ENCODE measurements at places on chromosomes 7 and 10.
A peak's percentile ranks its signal among the peaks of the same experiment; 100 is the strongest.

GRCh38 chr10:106911096-106911495 lies 253.4 kb downstream of the SORCS1 start:
- no peak for DNase-seq

GRCh38 chr10:34384372-34384771 lies 430.7 kb downstream of the PARD3 start:
- DNase-seq, result no peak

DNA sequence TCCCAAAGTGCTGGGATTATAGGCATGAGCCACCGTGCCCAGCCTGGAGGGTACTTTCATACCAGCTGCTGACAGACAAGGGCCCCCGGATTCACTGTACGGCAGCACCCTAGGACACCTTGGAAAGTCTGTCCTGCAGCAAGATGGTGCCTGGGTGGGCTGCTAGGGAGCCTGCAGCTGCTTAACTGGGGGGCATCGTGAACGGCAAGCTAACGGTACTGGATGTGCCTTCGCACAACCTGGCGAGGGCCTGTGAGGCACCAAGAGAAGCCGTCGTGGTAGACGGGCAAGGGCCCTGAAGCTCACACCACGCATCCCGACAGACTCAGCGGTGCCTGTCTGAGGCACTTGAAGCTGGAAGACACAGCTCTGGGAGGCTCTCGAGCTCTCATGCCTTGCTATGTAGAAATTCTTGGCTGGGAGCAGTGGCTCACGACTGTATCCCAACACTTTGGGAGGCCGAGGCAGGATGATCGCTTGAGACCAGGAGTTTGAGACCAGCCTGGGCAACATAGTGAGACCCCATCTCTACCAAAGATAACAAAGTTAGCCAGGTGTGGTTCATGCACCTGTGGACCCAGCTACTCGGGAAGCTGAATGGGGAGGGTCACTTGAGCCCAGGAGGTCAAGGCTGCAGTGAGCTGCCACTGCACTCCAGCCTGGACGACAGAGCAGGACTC lies 9.4 kb downstream of the BRAT1 start:
- no peak for DNase-seq

GRCh38 chr10:102121739-102122372 lies 1.7 kb upstream of the LDB1 start:
- DNase-seq, result no peak

DNA sequence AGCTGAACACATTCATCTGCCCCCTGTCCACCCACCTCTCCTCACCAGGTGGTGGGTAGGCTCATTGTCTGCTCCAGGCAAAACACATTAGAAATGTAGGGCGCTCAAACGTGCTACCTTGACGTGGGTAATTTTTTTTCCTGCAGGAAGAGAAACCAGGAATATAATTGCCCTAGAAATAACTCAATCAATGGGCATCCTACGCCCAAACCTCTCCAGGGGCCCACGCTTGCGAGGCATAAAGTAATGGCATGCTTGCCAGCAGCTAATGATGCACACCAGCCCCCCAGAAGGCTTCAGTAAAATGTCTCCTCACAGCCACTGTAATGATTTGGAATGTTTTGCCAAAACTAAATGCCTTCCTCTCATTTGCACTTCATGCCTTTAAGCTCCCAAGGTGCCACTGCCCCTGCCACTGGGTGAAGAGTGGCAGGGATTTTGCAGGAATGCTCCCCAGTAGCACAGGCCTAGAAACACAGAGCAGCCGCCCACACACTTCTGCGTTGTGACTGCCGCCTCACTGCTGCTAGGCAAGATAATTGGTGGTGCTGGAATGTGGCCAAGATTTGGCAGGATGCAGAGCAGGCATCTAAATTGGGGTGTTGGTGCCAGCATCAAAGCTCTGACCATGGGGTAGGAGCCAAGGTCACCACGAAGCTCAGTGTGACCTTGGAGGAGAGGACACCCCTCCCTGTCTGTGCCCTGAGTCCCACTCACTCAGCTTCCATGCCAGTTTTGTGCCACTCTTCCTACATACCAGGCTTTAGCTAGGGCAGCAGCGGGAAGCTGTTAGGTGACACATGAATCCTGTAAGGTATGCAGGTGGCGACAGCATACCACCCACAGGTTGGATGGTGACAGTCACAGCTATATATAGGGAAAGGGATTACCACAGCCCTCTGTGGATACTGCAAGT lies 48.7 kb upstream of the PPP1R3C start:
- DNase-seq, result no peak

DNA sequence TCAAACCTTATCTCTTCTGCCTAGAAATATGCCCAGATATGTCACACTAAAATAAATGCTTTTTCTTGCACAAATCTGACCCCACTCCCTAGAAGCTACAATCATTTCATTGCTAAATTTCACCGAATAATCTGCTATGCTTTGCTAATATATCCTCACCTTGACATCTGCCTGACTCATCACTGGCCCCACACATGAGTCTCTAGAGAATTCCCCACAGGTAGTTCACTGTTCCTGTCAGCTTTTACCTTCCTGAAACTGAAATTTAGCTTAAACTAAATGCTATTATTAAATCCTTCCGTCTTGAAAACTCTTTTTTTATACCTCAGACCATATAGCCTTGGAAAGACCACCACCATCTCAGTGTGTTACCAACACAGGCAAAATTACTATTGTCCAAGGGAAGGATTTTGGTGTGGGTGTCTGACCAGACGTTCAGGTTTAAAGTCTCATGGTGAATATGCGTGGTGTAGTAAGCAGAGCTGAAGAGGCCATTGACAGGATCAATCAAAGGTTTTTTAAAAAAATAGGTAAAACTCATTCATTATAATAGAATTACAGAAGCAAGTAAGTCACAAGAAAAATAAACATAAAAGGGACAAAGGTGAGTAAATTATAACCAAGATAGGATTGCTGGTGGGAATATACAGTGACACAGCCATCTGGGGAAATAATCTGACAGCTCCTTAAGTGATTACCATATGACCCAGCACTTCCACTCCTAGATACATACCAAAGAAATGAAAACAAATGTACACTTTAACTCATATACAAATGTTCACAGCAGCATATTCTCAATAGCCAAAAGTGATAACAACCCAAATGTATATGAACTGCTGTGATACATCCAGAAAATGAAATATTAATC lies 173.5 kb downstream of the KMT2E start:
- DNase-seq, result peak; percentile 20

DNA sequence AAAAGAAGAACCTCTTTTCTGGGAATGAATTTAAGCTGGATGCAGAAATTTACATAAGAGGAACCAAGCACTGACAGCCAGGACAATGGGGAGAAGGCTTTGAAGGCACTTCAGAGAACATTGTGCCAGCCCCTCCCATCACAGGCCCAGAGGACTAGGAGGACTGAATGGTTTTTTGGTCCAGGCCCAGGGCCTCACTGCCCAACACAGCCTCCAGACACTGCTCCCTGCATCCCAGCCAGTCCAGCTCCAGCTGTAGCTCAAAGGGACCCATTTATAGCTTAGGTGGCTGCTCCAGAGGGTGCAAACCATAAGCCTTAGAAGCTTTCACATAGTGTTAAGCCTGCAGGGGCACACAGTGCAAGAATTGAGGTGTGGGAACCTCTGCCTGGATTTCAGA lies 142.1 kb downstream of the DPY19L1 start:
- DNase-seq, result no peak

- no peak for DNase-seq
Observed at GRCh38 chr10:104774234-104774633, 133.1 kb downstream of the SORCS3 start.

GRCh38 chr10:102642736-102643335 lies 1.4 kb upstream of the TRIM8 start:
- DNase-seq, result peak; percentile 58

DNA sequence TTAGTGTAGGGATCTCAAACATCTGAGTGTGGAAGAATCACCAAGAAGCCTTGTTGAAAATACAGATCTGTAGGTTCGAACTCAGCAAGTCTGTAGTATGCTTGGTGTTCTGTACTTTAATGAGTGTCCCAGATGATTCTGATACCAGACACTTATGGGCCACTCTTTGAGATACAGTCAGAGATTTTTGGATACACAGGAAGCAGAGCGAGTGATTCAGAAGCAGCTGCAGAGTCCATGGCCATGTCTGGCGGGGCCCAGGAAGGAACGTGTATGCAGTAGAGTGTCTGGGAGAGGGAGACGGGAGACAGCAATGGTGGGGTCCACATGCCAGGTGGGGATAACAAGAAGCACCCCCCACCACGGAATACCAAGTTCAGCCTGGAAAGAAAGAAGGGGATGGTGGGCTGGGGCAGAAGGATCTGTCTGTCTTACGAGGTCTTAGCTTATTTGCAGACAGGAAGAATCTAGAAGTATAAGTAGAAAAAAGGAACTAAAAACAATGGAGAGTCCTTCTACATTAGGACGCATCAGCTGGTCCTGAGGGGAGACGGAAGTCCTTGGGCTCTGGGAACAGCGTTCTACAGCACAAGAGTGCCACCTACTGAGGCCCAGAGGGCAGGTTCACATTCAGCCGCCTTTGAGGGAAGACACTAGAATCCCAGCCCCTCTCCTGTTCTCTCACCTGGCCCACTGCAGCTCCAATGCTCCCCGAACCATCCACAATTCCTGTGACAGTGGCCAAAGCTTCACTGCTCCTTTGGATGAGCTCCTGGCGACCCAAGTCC lies 55.4 kb downstream of the SLC37A3 start:
- no peak for DNase-seq

DNA sequence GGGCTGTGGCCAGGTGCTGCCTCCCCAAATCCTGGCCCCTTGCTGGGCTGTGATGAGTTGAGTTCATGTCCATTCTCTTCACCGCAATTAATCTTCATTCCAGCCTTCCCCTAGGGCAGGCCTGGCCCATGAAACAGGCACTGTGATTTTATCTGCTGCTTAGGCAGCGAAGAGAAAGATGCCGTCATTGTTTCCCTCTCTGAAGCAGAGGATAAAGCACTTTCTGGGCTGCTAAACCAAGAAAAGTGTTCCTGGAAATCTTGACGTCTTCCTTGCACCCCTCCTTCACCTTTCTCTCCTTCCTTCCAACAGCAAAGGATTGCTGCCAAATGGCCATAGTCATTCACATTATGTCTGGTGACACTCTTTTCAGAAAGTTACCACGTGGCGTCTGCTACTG lies 265.9 kb downstream of the ZEB1 start:
- DNase-seq, result no peak

DNA sequence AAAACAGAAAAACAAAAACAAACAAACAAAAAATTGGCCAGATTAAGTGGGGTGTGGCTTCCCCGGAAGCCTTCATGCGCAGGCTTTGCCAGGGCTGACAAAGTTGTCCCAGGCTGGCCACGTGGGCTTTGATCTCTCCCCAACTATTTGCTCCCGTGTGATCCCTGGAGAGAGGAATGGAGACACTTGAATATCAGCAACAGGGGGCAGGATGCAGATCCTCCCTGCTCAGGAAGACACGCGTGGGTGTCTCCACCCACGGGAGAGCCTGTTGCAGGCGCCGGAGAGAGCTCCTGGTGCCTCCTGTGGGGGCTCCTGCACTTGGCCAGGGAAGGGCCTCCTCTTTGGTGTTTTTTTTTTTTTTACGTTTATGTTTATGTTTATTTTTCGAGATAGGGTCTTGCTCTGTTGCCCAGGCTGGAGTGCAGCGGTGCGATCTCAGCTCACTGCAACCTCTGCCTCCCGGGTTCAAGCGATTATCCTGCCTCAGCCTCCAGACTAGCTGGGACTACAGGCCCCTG lies 19.0 kb downstream of the TRIM56 start:
- DNase-seq, result no peak

DNA sequence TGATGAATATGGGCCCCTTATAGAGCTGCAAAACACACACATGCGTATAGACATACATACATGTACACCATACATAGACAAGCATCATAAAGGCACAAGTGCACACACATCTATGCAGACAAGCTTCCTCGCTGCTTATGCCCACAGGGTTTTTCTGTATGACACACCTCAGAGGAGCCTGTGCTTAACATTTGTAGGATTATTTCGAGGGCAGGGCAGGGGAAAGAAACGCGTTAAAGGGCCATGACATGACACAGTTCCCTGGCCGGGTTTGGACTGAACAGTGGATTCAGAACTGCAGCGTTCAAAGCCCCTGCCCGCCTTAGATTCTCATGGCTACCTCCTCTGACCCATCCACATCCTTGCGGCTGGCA lies 44.8 kb downstream of the CHST3 start:
- no peak for DNase-seq

- no peak for DNase-seq
Observed at GRCh38 chr10:79053481-79054202, 15.1 kb upstream of the ZMIZ1 start.

- no peak for DNase-seq
Observed at GRCh38 chr7:41969561-41970105, 266.7 kb upstream of the INHBA start.

- DNase-seq, result no peak
Observed at GRCh38 chr7:12358694-12359093, 45.0 kb downstream of the VWDE start.

DNA sequence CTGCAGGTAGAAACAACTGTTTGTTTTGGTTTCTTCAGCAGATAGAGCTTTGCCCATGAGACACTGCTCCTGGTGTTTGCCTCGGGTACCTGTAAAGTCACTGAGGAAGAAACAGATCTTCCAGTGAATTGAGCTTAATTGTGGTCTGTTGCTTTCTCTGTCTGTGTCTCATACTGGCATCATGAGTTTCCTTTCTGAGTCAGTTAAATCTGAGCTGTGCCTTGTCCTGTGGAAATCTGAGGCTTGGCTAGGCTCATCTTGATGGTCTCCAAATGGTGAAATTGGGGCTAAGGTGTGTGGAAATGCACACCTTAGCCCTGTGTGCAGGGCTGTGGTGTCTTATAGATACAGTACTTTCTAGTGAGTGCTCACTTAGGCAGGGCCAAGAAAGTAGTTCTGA lies 67.4 kb downstream of the GBF1 start:
- DNase-seq, result no peak

- no peak for DNase-seq
Observed at GRCh38 chr7:548401-548800, 28.8 kb upstream of the PDGFA start.

- no peak for DNase-seq
Observed at GRCh38 chr7:130896051-130896881, 162.3 kb upstream of the KLF14 start.

DNA sequence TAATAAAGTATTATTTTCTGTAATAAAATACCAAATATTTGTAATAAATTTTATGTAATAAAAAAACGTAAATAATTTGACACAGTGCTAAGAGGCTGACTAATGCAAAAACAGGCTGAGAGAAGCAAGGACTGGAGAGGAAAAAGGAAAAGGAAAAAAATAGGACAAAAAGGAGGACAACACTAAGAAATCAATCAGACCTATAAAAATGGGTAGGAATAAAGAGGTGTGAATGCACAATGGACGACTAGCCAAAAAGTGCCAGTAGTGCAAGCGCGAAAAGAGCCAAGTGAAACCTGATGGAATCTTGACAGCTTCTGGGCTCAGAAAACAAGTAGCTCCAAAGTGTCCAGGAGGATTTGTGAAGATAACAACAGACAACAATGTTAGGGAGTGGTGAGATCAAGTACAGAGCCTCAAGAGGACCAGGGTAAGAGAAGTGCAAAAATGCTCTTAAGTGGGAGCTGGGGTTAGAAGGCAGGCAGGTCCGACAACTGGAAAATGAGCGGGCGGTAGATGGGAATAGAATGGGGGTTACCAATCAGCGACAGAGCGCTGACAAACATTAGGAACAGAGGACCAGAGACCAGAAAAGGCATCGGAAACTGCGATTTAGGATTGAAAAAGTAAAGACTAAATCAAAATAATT lies 1.2 kb downstream of the BRAF start:
- no peak for DNase-seq

- no peak for DNase-seq
Observed at GRCh38 chr7:104873401-104873800, 140.6 kb upstream of the KMT2E start.
